ENCODE measurements at places on chromosomes 4 and X.

DNA sequence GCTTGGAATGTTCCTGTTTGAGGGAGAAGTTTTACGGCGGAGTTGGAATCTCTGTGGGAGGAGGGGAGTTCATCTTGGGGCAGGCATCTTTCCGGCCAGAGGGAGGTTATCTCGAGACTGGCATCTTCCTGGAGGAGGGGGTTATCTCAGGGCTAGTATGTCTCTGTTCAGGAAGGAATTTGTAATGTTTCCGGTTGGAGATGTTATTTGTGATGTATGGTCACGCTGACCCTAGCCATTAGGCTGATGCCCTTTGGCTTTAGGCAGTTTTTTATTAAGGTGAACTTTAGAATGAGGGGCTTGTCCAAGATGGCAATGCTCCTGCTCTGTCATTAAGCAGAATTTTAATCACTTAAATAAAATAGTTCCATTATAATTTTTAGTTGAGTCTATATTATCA lies 449.7 kb downstream of the PCDH10 start:
- no peak overlapping the region for H3K4me3 ChIP-seq
- no peaks in the 10 kb centered on the region for H3K4me1 ChIP-seq
- H3K27me3 ChIP-seq = no peaks in the 10 kb centered on the region
- no peak for DNase-seq
- H3K36me3 ChIP-seq = no peaks in the 10 kb centered on the region
- H3K27ac ChIP-seq = no peak overlapping the region

GRCh38 chrX:108309144-108309543 lies 129.1 kb downstream of the COL4A6 start:
- DNase-seq = no peak
- H3K36me3 ChIP-seq = no peaks in the 10 kb centered on the region
- no peak overlapping the region for H3K4me3 ChIP-seq
- H3K4me1 ChIP-seq = no peaks in the 10 kb centered on the region
- no peaks in the 10 kb centered on the region for H3K27me3 ChIP-seq

- DNase-seq = no peak
- H3K36me3 ChIP-seq = no peaks in the 10 kb centered on the region
- H3K27me3 ChIP-seq = peaks cover 1% of the 10 kb centered on the region
- no peak overlapping the region for H3K4me3 ChIP-seq
- H3K27ac ChIP-seq = no peak overlapping the region
Measured at GRCh38 chrX:151676196-151676595, 19.1 kb upstream of the PRRG3 start.

GRCh38 chrX:22278375-22278774 lies 5.7 kb downstream of the CBLL2 start:
- H3K4me1 ChIP-seq = no peaks in the 10 kb centered on the region
- no peaks in the 10 kb centered on the region for H3K27me3 ChIP-seq
- H3K4me3 ChIP-seq = no peak overlapping the region
- no peak for DNase-seq

DNA sequence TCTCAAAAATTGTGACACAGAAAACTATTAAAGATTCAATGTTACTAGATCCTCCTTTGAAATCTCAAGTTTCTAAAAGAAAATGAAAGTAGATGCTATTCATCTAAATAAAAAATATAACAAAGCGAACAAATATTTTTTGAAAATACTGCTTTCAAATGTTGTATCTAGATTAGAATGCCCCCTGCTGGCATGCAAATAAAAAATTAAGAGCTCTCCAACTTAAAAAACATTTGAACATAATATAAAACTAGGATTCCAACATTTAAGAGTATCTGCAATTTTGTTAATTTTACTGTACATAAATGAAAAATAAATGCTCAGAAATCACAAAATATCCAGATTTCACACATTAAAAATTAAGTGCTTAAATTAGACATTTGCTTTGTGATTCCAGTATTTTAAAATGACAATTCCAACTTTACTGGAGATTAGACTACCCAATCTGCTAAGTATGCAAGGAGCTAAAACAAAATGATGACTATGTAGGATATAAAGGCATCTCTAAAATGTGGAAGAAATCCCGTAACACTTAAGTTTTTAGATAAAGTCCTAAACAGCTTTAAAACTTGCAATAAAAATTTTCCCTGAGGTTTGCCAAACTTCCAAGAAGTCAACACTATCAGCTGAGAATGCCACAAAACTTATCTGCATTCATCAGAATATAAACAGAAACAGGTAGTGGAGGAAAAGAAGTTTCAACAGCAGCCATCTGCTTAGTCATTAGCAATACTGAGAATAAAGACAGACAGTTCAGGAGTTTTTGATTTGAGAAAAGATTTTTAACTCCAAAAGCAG lies 32.7 kb downstream of the DHX15 start:
- DNase-seq = no peak
- H3K27ac ChIP-seq = no peak overlapping the region
- H3K36me3 ChIP-seq = peaks cover 57% of the 10 kb centered on the region
- H3K27me3 ChIP-seq = no peaks in the 10 kb centered on the region
